CD4-positive, alpha-beta T cell treated with Interferon alpha-2 for 1 hour (primary cell): ENCODE measurements at places on chromosomes 2 and 18.

DNA sequence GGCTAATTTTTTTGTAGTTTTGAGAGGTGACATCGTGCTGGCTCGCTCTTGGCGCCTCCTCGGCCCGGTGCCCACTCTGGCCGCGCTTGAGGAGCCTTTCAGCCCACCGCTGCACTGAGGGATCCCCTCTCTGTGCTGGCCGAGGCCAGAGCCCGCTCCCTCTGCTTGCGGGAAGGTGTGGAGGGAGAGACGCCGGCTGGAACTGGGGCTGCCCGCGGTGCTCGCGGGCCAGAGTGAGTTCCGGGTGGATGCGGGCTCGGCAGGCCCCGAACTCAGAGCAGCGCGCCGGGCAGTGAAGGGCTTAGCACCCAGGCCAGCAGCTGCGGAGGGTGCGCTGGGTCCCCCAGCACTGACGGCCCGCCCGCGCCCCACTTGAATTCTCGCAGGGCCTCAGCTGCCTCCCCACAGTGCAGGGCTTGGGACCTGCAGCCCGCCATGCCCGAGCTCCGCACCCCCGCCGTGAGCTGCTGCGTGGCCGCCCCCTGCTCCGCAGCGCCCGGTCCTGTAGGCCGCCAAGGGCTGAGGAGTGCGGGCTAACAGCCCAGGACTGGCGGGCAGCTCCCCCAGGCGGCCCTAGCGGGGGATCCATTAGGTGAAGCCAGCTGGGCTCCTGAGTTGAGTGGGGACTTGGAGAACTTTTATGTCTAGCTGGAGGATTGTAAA lies 113.2 kb upstream of the ZSWIM2 start:
- no peak for DNase-seq

GRCh38 chr2:45288532-45289417 lies 279.5 kb upstream of the SIX2 start:
- no peak for DNase-seq

DNA sequence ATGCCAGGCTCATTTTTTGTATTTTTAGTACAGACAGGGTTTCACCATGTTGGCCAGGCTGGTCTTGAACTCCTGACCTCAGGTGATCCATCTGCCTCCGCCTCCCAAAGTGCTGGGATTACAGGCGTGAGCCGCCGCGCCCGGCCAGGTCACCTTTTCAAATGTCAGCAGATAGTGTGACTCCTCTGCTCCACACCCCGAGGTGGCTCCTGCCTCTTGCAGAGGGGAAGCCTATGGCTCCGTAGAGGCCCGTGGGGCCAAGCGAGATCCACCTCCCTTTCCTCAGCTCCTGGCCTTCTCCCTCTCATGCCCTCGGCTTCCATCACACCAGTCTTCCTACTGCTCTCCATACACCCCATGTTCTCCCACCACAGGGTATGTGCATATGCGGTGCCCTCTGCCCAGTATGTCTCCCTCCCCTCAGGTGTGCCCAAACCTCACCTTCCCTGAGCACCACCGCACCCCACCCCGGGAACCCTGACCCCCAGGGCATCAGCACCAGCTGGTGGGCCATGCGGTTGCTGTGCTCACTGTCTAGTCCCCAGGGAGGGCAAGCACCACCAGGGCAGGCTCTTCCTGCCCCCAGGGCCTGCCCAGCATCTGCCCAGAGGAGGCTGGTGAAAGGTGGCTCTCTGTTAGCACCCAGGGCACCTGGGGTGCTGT lies 10.7 kb downstream of the GPR17 start:
- DNase-seq, result no peak

GRCh38 chr2:47078541-47079482 lies 76.3 kb downstream of the STPG4 start:
- DNase-seq, result no peak

DNA sequence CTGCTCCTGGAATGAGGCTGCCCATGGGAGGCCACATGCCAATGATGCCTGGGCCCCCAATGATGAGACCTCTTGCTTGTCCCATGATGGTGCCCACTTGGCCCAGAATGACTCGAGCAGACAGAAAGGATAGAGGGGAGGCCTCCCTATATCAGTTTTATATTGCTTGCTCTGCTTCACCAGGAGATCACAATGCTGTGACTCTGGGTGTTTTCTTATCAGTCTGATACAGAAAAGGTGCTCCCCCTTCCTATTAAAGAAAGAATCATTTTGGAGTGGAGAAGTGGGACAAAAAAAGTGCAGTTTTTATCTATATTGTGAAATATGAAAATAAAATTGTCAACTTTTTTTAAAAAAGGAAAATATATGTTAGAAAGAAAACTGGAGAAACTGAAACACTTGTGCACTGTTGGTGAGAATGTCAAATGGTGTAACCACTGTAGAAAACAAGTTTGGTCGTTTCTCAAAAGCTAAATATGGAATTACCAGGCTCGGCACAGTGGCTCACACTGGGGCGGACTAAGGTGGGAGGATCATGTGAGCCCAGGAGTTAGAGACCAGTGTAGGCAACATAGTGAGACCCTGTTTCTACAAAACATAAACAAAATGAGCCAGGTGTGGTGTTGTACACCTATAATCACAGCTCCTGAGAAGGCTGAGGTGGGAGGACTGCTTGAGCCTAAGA lies 21.8 kb downstream of the LPIN2 start:
- DNase-seq, result no peak

- no peak for DNase-seq
Observed at GRCh38 chr18:43396266-43396665, 119.0 kb upstream of the SYT4 start.

DNA sequence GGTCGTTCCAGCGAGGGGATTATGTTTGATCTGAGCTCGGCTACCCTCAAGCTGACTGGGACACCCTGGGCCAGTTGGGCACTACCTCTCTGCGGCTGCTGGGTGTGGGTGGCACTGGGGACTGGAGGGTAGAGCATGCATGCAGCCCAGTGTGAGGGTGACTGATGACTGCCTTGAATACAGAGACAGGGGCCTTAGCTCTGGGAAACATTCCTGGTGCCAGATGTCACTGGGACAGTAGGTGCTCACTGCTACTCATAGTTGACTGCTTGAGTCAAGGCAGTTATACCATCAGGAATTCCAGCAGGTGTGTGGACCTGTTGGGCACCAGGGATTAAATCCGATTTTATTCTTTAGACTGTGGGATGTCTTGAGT lies 33.6 kb upstream of the ATP6V1B1 start:
- DNase-seq, result no peak

DNA sequence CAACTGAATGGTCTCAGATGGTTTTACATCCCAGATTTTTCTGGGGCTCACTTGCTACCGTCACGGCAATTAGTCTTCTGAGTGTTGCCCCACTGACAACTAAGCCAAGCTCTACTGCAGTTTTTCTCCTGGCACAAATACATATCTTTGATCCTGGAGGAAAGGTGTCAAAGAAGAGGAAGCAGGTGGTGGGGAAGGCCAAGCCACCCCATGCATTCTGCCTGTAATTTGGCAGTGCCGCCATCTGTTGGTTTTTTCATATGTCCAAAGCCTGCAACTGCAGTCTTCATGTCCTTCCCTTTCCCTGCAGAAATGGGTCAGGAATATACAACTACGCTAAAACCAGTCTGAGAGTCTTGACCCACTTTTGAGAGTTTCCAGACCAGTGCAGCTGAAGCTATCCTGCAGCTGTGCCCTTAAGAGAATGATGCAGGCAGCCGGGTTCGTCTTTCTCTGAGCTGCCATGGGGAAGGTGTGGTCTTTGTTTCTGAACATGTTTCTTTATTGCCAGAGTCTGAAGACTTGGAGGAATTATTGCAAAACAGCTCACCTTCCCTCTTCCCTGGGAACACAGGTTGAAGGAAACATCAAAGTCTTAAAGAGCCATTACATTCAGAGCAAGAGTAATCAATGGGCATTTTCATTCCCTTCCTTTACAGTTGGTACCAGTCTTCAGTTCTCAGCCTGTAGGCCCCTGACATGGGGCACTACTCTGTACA lies 71.8 kb upstream of the ATL2 start:
- DNase-seq, result no peak

GRCh38 chr2:197108758-197109157 lies 182.3 kb upstream of the PGAP1 start:
- DNase-seq, result no peak

GRCh38 chr18:78406743-78407465 lies 572.7 kb upstream of the SALL3 start:
- DNase-seq, result no peak

DNA sequence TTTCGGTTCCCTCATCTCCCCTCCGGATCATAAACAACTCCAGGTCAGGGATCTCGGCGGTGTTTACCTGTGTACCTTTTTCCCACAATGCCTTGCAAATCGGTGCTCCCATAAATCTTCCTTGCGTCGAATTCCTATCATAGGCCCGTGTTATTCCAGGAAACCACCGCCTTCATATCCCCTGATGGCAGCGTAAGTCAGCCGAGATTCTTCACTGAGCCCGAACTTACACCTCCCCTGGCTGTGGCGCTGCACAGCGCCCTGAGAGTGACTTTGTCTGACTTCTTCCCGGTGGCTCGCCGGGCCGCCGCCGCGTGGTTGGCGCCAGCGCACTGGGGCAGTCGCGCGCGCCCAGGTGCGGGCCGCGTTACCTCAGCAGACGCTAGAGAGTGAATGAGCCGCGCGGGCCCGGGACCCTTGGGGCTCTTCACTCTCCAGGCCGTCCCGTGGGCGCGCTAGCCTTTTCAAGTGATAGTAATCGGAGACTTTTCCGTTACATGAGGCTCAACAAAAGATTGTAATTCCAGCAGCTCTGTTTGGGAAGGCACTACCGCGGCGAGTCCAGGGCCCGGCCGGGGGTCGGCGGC lies 101.6 kb downstream of the SPTBN1 start:
- DNase-seq, result peak; percentile 78

- DNase-seq, result no peak
Observed at GRCh38 chr18:57107140-57107832, 39.6 kb upstream of the BOD1L2 start.

GRCh38 chr2:17981936-17982335 lies 103.5 kb downstream of the KCNS3 start:
- no peak for DNase-seq

DNA sequence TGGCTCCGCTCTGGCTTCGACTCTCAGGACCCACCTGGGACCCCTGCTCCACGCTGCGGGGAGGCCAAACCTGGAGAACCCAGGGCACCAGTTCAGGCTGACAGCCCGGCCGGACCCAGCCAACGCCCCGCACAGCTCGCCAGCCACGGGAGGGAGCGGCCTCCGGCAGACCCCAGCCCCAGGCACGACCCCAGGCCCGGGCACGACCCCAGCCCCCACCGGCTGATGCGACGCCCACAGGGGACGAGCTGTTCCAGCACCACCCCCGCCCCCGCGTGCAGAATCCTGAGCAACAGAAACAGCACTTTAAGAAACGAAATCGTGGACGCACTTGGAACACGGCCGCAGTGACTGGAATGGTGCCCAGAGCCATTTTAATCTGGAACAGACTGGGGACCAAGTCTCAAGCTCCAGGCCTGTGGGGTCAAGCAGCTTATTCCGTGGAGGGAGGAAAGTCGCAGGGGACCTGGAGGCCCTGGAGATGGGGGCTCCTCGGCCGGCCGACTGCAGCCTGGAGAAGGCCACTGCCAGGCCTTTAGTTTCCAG lies 74.2 kb downstream of the MBP start:
- DNase-seq, result no peak

DNA sequence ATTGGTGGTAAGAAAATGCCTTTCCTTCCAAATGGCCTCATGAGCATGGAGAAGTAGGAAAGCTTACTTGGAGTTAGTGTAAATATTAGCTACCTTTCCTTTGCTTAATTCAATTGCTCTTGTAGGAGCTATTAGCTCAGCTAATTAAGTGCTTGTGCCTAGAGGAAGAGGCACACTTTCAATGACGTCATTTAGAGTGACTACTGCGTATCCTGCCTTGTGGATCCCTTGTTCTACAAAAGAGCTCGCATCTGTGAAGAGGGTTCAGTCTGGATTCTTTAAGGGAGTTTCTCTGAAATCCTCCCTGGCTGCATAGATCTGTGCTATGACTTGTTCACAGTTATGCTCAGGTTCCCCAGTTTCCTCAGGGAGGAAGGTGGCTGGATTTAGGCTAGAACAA lies 122.5 kb upstream of the SPHKAP start:
- DNase-seq, result no peak

- no peak for DNase-seq
Observed at GRCh38 chr2:192473331-192473730, 278.6 kb upstream of the TMEFF2 start.

- no peak for DNase-seq
Observed at GRCh38 chr2:102657770-102658169, 38.4 kb downstream of the SLC9A2 start.

- no peak for DNase-seq
Observed at GRCh38 chr2:20451341-20451740, 4.5 kb downstream of the RHOB start.

DNA sequence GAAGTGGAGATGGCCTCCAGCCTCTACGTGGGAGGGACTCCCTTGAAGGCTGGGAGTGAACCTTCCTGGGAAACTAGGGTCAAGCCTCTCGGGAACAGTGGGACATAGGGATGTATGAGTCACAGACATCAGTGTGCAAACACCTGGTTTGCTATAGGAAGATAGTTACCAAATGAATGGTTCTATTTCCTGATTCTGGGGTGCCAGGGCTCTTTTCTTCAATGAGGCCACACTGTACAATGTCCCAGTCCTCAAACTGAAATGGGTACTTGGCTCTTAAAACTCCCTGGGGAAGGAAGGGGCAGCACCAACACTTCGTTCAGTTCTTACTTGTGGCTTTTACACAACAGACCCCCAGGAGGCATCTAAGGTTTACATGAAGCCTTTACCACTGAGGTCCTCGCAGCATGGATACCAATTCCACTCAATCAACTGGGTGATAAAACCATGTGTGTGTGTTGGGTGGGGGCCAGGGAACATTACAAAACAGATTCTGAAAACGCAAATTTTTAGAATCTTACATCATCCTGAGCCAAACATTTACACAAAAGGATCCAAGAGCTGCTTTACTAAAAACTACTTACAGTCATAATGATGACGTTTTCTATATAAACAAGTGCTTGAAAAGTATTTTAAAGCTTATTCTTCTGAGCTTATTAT lies 10.4 kb downstream of the ERFE start:
- no peak for DNase-seq
